ENCODE measurements at places on chromosomes 3 and 15.

GRCh38 chr3:178845420-178846118 is 226.0 kb downstream of the ZMAT3 start:
- DNase-seq: no peak

- no peak for DNase-seq
These were observed 112.8 kb downstream of the LPP start for GRCh38 chr3:188266562-188267274.

DNA sequence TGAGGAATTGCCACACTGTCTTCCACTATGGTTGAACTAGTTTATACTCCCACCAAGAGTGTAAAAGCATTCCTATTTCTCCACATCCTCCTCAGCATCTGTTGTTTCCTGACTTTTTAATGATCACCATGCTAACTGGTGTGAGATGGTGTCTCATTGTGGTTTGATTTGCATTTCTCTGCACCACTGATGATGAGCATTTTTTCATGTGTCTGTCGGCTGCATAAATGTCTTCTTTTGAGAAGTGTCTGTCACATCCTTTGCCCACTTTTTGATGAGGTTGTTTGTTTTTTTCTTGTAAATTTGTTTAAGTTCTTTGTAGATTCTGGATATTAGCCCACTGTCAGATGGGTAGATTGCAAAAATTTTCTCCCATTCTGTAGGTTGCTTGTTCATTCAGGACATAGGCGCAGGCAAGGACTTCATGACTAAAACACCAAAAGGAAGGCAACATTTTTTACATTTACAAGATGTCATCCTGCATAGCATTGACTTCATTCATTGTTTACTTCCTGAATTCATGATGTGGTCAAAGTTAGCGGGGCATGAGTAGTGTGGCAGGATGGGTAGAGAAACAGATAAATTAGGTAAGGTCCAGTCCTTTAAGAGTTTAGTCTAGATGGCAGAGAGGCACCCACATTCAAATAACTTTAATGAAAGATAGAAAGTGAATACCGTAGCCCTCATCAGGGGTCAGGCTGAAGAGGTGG is 45.1 kb upstream of the LPP start:
- DNase-seq: no peak

DNA sequence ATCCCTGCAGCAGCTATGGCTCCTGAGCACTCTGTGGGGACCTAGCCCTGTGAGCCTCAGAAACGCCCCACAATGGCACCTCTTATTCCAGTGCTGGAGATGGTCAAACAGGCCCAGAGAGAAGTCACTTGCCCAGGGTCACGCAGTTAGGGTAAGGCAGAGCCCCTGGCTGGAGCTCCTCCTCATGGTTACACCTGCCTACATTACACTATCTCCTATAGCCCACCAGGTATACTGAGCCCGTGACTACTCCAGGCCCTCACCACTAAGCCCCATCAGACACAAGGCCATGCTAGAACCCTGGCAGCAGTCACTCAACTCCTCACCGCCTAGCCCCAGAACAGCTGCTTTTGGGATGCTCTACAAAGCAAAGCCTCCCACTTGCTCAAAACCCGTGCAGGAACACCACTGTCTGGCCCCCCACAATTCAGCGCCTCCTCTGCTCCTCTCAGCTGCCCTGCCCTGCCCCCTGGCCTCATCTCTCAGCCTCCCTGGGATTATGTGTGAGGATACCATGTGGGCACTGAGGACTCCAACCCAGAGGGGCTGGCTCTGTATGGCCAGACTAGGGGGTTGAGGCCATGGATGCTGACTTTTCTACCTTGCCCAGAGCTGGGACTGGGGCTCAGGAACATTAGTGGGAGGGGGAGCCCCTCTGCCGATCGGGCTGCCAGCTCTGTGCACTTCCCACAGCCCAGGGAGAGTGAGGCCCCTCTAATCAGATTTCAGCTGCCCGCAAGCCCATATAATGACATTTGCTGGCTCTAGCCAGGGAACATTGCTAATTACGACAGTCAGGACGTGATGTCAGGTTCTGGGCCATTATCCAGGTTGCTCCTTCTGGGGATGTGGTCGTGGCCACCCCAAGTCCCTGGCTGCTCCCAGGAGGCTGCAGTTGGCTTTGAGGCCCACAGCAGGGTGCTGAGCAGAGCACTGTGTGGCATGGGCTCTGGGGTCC is 4.0 kb downstream of the NT5DC2 start:
- no peak for DNase-seq

- DNase-seq: peak; percentile 65
These were observed 31.0 kb downstream of the POC1A start for GRCh38 chr3:52123106-52123725.

DNA sequence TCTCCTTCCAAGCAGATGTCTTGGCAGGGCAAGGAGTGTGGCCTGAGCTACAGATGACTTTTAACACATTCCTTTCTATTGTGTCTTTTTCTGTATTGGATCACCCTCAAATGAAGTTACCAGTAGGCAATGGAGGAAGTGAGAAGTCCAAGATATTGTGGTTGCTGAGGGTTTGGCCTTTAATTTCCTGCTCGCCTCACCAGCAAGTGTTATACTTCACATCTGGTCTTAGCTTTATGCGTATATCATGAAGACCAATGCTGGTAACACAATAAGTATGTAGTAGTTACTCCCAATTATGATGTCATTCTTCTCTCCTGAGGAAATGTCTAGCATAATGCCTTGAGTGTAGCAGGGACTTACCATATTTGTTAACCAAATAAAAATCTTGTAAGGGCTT is 179.9 kb downstream of the ZIC1 start:
- DNase-seq: no peak

- DNase-seq: no peak
These were observed 217.6 kb downstream of the TPRG1 start for GRCh38 chr3:189389346-189389745.

DNA sequence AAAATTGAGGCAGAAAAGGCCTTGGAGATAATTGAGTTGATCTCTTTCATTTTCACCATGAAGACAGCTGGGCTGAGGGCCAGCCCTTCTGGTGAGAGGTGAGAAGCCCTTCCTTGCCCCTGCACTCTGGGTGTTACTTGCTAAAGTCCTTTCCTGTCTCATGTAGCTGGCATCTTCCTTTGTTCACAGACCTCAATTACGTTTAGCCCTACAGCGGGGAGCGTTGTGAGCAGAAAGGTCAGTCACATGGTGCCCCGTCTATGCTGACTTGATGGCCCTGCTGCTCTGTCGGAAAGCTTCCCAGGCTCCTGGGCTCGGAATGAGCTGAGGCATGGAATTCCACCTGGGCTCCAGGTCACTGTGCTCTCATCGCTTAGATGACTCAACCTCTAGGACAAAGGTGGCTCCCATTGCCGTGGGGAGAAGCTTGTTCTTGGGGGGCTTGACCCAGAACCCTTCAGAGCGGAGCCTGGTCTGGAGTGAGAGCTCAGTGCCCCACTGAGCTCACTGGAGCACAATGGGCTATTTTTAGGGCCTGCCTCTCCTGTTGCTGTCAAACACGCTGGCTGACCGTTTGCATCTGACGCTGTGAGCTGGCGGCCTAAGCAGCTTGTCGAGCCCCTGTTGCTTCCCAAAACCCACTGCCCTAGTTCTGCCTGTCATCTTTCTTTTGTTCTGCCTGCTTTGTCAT is 47.0 kb downstream of the RPLP1 start:
- no peak for DNase-seq

DNA sequence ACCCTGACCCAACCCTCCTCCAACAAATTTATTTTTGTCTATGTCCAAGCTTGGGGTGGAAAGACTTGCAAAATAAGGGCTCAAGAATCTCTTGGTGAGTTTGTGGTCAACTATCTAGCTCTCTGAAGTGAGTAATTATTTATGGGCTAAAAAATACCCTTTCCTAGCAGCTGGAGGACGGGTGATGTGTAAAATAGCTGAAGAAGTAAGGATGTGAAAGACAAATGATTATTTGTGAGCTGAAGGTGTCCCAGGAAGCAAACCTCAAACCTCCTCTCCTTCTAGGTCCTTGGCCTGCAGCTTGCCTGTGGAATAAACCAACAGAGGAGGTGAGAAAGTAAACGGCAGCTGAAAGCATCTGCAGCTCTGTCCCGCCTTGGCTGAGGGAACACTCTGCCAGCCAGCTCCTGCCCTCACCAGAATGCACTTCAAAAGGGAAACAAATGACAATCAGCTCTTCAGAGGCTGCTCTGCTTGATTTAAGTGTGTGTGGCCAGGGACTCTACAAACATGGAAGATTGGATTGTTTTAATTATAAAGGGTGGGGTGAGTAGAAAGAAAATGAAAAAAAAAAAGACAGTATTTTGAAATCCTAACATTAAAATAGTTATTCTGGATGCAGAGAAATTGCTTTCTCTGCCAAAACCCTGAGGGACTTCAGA is 60.3 kb downstream of the TM4SF4 start:
- no peak for DNase-seq

DNA sequence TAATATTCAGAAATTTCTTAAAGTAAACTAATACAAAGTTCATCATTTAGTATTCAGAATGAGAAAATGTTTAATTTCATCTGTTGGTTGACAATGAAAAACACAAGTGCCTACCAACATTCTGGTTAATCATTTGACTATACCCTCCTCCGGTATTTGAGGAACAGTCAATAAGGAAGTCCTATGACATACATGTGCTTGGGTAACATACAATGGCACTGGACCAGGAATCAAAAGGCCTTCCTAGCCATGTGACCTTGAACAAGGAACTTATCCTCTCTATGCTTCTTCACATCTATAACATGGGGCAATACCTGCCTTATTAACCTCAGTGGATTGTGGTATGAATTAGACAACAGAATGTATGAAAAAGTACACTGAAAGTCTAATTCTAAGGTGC is 65.8 kb downstream of the ZNF280D start:
- DNase-seq: no peak

- DNase-seq: no peak
These were observed 5.2 kb downstream of the POLR2H start for GRCh38 chr3:184366619-184367289.

- DNase-seq: no peak
These were observed 138.7 kb downstream of the PEX5L start for GRCh38 chr3:179898024-179898423.

GRCh38 chr15:98996169-98996568 is 11.4 kb downstream of the PGPEP1L start:
- DNase-seq: no peak

GRCh38 chr15:40927873-40928806 is 1.0 kb upstream of the DLL4 start:
- no peak for DNase-seq

DNA sequence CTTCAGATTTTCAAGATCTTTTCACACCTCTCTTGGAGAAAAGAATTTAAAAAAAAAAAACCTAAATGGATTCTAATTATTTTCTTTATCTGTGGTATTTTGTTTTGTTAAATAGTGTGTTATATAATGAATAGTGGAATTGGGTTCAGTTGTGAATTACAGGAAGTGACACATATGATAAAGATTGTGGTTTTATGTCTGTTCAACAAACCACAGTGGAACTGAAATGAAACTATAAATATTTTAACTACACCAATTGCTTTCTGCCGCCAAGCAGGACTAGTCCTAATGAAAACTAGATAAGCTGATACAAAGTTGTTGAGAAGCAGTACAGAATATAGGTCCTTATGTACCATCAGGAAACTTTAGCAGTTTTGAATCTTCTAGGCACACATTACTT is 121.6 kb downstream of the UBE2E2 start:
- no peak for DNase-seq

DNA sequence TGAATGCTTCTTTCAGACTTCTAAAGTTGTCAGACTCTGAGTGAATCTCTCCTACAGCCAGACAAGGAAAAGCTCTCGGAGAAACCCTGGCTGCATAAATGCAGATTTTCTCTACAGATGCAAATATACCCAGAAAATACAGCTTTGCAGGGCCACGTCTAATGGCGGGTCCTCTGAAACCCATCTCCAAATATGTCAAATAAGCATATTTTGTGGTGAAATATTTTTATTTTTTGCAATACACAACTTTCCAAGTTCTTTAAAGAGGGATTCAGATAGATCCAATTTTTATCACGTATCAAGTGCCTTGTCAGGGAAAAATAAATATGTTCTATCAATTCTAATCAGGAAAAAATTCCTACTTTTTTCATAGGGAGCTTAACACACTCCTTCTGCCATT is 229.4 kb downstream of the SI start:
- DNase-seq: no peak

- DNase-seq: no peak
These were observed 21.2 kb downstream of the CADM2 start for GRCh38 chr3:84980011-84980410.

- no peak for DNase-seq
These were observed 9.2 kb downstream of the SHQ1 start for GRCh38 chr3:72839057-72839456.

DNA sequence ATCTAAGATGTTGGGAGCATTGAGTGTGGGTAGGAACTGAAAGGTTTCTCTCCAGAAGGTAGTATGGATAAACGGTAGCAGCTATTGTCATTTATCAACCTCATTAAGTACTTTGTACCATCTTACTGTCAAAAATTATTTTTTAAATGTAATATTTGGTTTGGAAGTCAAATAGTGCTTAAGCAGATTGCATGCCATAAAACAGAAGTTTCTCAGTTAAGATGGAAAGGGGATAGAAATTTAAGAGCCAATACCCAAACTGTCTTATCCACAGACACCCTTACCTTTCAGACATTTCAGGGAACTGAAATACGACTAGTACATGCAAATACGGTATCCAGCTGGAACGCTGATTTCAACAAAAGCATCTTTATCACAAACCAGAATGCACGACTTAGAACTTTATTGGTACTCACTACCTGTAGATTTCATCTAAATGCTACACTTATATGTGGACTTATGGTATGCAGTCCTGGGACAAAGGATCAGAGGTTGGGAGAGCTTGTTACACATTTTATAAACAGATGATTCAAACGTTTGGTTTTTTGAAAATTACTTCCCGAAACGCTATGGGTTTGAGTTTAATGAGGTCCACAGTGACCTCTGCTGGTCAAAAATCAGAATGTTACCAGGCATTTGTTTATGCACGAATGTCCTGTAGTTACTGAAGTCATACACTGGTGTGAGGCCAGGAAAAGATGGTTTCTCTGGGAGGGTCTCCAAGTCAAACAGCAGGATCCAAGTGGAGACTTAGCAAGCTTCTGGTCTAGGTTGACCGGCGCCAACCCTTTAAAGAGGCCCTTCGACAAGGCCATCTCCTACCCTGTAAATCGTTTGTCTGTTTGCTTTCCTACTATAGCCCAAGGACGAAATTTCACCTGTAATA is 45.7 kb upstream of the DUT start:
- no peak for DNase-seq

GRCh38 chr15:58525991-58526421 is 94.2 kb downstream of the LIPC start:
- DNase-seq: no peak

- DNase-seq: no peak
These were observed 38.6 kb downstream of the ZBTB11 start for GRCh38 chr3:101638261-101638745.

- no peak for DNase-seq
These were observed 53.2 kb upstream of the BOC start for GRCh38 chr3:113158171-113158570.

DNA sequence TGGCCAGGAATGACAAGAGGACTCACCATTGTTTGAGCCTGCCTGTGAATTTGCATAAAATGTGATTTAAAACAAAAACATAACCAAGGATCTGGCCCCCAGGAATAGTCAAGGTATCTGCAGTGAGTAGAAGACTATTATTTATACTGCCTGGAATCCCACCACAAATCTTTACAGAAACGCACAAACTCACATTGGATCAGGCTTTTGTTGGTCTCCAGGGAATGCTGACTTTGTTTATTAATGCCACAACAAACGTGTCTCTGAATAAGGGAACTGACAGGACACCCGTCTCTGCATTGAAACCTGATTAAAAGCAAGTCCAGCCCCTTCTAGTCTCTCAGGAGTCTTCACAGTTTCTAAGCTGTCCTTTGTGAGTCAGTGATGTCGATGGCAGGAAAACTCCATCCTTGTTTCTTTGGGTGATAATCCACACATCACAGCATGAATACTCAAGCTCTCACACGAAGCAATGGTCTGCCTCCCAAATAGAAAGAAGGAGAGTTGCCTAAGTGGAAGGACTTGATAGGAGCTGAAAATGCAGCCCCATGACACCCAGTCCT is 37.7 kb downstream of the CLDN18 start:
- DNase-seq: no peak
